Left lung (tissue), 14 donors: ENCODE measurements at places on chromosomes 6 and 20. TPM values are rescaled to one million over a fixed set of nuclear protein-coding genes. Genes with fewer than 3 reads are reported as not detected.

DNA sequence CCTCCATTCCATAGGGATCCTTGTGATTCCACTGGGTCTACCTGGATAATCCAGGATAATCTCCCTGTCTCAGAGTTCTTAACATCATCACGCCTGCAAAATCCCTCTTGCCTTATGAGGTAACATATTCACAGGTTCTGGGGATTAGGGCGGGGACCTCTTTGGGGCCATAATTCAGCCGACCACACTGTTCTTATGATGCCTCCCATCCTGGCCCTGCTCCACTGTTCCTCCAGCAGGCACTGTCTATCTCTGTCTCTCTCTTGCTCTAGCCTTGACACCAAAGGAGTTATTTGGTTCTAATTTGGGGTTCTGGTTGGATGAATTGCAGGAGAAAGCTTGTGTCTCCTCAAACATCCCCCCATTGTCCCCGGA lies 168.1 kb downstream of the NFATC2 start:
- DNase-seq, result no peak

FRMD1 gene
- 3.4 TPM for polyA plus RNA-seq

MUC21 gene
- polyA plus RNA-seq, result not detected

CRISP3 gene
- polyA plus RNA-seq, result 0.33 TPM
